ENCODE measurements at places on chromosomes 5 and 9.

GRCh38 chr5:55377810-55378209 is 70.0 kb downstream of the MTREX start:
- no peak for DNase-seq

- no peak for DNase-seq
These were observed 14.6 kb upstream of the GCNT1 start for GRCh38 chr9:76444322-76444929.

GRCh38 chr5:3913279-3913678 is 317.6 kb downstream of the IRX1 start:
- no peak for DNase-seq

GRCh38 chr9:136204145-136204805 is 653 bp downstream of the LHX3 start:
- DNase-seq, result no peak

- no peak for DNase-seq
These were observed 30.2 kb downstream of the GOLGA2 start for GRCh38 chr9:128245421-128246151.

DNA sequence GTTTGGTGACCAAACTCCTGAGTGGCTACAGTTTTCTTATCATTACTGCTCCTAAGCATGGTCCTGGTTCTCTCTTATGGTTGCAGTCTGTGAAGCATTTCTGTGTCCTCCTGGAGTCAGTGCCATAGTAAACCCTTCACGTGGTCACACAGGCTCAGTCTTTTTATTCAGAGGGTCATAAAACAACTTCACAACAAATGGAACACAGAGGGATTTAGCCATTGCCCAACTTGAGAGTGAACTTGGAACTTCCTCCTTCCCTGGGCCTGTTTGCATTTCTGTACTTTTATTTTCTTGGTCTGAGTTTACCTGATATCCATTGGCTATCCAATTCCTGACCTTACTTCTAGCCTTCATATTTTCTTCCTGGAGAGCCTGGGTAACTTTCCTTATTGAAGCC is 144.9 kb downstream of the CCDC192 start:
- no peak for DNase-seq

- DNase-seq, result no peak
These were observed 327.5 kb upstream of the ZNF462 start for GRCh38 chr9:106535439-106535838.

GRCh38 chr9:137202966-137203365 is 2.4 kb upstream of the TPRN start:
- no peak for DNase-seq

- DNase-seq, result no peak
These were observed 618.3 kb downstream of the NR2F1-AS1 start for GRCh38 chr5:92962752-92963151.

- no peak for DNase-seq
These were observed 3.5 kb upstream of the LCN6 start for GRCh38 chr9:136751814-136752213.

- DNase-seq, result no peak
These were observed 500.0 kb downstream of the PTPRD start for GRCh38 chr9:10112798-10113197.

DNA sequence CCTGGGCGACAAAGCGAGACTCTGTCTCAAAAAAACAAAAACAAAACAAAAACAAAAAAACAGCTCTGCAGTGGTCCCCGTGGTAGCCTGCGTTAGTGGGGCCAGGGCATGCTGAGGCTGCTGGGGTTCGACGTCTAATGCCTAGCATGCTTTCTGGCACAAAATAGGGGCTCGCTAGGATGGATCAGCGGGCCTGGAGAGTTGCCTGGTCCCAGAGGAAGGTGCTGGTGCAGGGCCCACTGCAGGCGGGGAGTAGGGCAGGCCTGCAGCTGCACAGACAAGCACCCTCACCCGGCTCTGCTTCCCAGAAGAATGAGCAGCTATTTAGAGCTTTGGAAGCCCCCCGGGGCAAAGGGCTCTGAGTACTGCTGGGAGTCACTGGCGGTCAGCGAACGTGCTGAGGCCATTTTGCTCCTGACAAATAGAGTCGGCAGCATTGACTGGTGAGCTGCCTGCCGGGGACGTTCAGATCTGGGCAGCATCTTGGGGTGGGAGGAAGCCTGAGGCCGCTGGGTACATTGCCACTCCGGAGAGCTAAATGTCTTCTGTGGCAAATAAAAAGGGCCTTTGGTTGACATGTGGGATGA is 126.7 kb downstream of the OLFM1 start:
- no peak for DNase-seq

DNA sequence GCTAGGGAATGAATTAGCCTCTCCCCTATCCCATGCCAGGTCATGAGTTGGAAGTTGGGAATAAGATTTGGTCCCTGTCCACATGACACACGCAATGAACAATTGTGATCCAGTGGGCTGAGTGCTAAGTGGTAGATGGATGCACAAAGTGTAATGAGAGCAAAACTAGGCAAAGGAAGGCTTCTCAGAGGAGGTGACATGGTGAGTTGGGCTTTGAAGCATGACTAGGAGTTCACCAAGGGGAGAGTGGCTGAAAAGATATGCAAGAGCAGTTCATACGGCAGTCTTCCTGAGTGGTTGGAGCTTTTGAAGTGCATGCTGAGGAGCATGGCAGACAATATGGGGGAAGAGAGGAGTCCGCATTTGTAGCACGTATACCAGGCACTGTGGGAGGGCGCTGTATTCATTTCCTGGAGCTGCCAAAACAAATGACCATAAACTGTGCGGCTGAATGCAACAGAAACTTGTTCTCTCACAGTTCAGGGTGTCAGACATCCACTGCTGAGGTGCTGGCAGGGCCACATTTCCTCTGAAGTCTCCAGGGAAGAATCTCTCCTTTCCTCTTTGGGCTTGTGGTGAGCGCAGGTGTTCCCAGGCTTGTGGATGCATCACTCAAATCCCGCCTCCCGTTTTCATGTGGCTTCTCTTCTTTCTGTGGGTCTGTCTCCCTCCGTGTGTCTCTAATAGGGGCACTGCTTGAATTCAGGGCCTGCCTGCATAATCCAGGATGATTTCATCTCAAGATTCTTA is 49.5 kb downstream of the NSG2 start:
- no peak for DNase-seq

DNA sequence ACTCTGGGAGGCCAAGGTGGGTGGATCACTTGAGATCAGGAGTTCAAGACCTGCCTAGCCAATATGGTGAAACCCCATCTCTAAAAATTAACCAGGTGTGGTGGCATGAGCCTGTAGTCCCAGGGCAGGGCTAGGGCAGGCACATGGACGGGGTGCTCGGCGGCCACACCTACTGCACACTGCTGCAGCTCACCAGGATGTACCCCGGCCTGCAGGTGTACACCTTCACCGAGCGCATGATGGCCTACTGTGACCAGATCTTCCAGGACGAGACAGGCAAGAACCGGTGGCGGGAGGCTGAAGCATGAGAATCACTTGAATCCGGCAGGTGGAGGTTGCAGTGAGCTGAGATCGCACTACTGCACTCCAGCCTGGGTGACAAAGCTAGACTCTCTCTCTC is 3.2 kb downstream of the ST6GALNAC4 start:
- DNase-seq, result no peak

- DNase-seq, result no peak
These were observed 281.2 kb upstream of the RGMB start for GRCh38 chr5:98492258-98492657.

GRCh38 chr5:60529001-60529400 is 171.0 kb downstream of the DEPDC1B start:
- DNase-seq, result no peak

DNA sequence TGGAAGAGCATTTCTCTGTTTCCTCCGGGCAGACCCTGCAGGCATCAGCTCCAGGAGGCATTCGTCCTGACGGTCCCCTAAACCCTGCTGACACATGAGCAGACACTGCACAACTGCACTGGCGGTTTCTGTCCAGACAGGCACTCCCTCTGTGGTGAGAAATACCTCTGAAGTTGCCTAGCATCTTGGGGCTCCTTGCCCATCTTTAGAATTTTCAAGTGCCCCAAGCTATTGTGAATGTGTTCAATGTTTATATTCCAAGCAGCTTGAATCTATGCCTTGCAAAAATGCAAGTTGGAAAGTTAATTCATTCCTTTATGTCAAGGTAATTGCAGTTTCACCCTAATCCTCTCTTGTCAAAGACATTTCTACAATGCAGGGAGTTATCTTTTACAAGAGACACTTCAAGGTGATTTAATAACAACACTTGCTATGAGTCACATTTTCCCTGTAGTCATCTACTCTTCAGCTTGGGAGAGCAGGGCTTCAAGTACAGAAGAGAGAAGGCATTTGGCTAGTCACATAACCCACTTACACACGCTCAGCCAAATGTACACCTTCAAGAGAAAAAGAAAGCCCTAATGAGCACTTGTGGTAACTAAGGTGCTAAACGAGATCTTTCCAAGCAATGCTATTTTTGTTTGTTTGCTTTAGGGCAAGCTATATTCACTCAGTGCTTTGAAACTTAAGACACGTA is 302.5 kb downstream of the MLLT3 start:
- DNase-seq, result no peak

- no peak for DNase-seq
These were observed 11.0 kb upstream of the ZBTB43 start for GRCh38 chr9:126793686-126794417.

- no peak for DNase-seq
These were observed 752.1 kb downstream of the DTWD2 start for GRCh38 chr5:118236108-118236849.

- no peak for DNase-seq
These were observed 31.2 kb upstream of the EBF1 start for GRCh38 chr5:159130871-159131270.

- DNase-seq, result no peak
These were observed 152.7 kb upstream of the ADRA1B start for GRCh38 chr5:159763562-159763961.

- no peak for DNase-seq
These were observed 94.0 kb downstream of the COL5A1 start for GRCh38 chr9:134735441-134736175.

DNA sequence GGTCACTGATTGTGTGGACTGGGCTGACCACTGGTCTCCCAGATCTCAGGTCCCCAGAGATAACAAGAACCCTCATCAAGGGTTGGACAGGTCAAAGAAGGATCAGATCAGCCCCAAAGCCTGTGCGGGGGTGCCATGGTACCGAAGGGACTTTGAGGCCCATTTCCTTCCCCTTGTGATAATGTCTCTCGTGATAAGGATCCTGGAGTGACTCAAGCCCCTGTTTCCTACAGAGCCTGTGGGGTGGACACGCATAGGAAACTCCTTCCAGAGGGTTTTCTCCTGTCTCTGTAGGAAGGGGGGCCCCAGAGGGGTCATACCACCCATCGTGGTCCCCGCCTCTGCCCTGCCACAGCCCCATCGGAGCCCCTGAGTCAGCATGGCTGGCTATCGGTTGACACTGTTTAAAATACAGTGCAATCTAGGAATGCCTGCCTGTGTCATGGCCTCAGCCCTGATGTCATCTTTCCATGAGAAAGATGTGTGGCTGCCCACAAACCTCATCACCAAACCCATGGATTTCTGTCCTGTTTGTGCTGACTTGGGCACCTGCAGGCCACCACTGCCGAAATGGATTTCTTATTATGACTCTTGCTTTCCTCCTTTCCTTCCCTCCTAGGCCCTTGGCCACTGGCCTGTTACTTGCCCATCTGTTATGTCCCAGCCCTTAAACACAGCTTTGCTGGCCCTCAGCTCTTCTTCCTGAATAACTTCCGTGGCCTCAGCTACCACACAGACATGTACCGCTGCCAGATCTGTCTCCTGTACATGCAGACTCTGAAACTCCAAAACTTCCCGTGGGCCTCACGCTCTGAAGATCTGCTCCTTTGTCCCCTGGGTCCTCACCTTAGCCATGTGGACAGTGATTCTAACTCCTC is 2.9 kb upstream of the CSF2 start:
- DNase-seq, result no peak

DNA sequence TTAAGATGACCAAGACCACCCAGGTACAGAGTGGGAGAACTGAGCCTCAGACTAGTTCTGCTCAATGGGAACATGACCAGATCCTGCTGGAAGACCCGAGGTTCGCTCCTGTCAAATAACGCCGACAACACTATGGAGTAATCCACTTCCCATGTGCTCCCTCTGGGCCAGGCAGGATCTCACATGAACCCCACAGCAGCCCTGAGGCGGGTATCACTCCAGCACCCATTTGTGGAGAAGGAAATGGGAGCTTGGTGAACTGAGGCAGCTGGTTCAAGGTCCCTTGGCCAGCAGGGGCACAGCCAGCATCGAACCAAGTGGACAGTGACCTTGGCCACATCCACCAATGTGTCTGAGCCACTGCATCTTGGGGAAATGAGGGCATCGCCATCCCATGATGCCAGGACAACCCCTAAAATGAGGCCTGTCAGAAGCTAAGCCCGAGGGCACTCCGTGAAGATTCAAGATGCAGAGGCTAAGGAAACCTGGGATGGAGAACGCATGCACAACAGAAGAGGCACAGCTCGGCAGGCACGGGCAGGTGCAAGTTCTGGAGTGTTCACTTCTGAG is 8.5 kb downstream of the ANKS6 start:
- no peak for DNase-seq

DNA sequence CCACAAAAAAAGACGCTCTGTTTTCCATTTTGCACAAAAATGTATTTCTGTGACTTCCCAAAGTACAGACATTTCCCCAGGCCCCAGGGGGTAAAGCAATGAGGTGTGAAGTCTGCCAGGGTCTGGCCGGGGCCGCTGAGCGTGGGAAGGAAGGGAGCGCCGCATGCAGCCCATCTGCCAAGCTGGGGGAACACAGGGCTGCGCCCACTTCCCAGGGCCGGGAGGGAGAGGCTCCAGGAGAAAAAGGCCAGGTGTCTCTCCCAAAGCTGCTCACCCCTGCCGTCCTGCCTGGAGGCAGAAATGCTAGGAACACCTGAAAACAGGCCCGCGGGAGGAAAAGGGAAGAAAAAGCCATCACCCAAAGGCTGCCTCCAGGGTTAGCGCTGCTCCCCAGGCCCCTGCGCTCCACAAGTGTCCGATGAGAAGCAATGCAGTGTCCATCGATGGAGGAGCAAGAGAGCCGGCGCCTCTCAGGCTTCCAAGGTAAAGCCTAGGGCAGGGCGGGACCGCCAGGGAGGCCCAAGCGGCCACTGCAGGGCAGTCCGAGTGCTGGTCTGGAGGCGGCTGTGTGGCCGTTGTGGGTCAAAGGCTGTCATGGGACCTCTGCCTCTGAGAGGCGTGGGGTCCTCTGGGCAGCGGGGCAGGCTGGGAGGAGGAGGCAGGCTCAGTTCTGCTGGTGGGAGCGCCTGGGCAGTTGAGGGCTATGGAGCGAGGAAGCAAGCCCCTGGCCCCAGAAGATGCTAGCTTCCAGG is 6.0 kb upstream of the ZDHHC12 start:
- no peak for DNase-seq

GRCh38 chr9:87869082-87869481 is 13.6 kb upstream of the SPATA31E1 start:
- DNase-seq, result no peak

- DNase-seq, result no peak
These were observed 415.7 kb downstream of the ZNF608 start for GRCh38 chr5:124330595-124331220.

DNA sequence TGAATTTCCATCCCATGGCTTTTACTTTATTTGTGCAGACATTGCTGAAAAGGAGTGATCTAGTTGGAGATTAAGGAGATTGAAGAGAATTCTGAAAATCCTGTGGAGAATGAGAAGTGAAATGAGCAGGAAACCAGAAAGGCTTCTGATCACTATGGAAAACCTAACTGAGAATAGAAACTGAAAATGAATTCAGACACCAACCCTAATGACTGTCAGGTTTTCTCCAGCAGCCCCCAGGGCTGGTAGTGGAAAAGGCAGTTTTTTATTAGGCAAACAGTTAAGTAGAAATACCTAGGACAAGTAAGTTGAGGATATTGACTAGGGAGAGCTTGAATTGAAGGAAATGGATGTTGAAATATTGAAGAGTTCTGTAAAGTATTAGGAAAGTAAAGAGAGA is 14.7 kb upstream of the ARRDC3 start:
- no peak for DNase-seq
